Activated CD8-positive, alpha-beta T cell treated with anti-CD3 and anti-CD28 coated beads, Interleukin-2, amount 10 ng/mL, durations not matched to agents 7 days and 5 days (primary cell): ENCODE measurements at places on chromosomes 6 and 20.

- no peaks in the 10 kb centered on the region for H3K36me3 ChIP-seq
- DNase-seq = no peak
- peaks cover 22% of the 10 kb centered on the region for H3K27me3 ChIP-seq
- no peaks in the 10 kb centered on the region for H3K4me1 ChIP-seq
These were observed 10.0 kb downstream of the RNF182 start for GRCh38 chr6:13934721-13935120.

- H3K27me3 ChIP-seq = peaks cover 62% of the 10 kb centered on the region
- no peak overlapping the region for H3K27ac ChIP-seq
- no peak for DNase-seq
- peaks cover 6% of the 10 kb centered on the region for H3K36me3 ChIP-seq
These were observed 112.1 kb downstream of the TOX2 start for GRCh38 chr20:44026647-44027342.

DNA sequence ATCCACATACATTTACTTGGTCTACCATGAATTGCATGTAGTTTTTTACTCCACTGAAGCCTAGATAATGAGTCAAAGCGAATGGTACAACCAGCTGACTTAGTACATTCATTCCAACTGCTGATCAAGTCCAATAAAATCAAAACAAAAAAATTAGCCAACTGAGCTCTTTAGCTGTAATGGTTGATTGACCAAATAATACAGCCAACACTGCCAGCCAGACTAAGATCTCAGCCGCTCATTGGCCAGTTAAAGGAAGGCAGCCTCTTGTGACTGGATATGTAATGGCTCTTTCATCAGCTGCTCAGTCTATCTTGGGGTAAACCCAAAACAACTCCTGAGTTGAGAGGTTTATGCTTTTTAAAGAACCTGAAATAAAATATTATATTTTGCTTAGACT is 204.3 kb upstream of the RSPO3 start:
- H3K27me3 ChIP-seq = no peaks in the 10 kb centered on the region
- no peak overlapping the region for H3K4me3 ChIP-seq
- H3K27ac ChIP-seq = no peak overlapping the region

DNA sequence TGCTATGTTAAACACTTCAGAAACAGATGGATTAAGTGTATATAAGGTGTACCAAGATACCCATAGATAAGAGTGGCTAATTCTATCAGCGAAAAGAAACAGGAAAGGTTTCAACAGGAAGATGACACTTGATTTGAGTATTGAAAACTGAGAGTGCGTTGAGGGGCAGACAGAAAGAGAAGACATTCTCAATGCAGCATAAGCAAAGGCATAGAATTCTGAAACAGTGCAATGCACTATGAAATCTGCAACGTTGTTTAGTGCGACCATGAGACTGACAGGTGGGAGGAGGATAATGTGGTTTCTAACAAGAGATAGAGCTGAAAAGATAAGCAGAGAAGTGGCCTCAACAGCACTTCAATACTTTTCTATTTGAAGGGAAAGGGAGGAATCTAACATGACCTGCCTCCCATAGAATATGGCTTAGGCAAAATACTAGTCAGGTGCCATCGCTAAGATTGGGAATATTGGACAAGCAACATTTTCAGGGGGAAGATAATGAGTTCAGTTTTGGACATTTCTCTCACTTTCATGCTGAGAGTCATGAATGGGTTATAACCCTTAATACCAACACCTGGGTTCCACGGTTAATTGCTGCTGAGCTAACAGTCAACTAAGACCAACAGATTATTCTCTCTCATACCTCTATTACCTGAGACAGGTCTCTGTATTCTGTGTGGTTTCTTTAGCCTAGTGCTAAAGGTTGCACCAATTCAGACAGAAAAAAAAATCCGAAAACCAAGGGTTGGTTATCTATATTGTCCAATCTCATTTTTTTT is 312.9 kb upstream of the ARID1B start:
- no peak overlapping the region for H3K27ac ChIP-seq
- DNase-seq = no peak
- H3K4me1 ChIP-seq = peaks cover 3% of the 10 kb centered on the region
- no peak overlapping the region for H3K4me3 ChIP-seq
- no peaks in the 10 kb centered on the region for H3K27me3 ChIP-seq

- H3K36me3 ChIP-seq = no peaks in the 10 kb centered on the region
- H3K4me3 ChIP-seq = no peak overlapping the region
- H3K4me1 ChIP-seq = no peaks in the 10 kb centered on the region
- DNase-seq = no peak
- no peak overlapping the region for H3K27ac ChIP-seq
These were observed 16.4 kb downstream of the CHRNA4 start for GRCh38 chr20:63344616-63345327.

DNA sequence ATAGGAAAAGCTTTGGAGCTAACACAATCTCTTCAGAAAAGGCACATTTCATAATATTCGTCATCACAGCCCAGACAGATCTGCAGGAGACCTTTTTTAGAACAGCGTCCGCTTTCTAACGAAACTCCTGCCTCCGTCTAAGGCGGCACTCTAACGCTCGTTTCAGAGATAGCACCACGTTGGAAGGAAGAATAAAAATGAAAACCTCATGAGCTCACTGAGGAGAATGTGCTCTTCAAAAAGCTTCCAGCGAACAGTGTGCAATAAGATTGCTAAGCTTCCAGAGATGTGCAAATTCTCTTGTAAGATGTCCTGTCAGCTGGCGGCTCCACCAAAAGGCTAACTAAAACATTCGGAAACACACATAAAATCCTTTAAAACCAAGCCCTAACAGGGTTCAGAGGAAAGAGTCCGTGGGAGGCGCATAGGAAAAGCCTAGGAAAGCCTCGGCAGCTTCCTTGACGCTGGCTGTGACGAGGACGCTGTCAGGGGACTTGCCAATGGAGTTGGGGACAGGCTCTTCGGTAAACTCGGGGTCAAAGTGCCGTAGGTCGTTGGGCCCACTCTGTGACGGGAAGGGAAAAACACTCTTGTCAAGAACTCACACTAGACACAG is 117.6 kb upstream of the SLC2A12 start:
- peaks cover 39% of the 10 kb centered on the region for H3K4me1 ChIP-seq
- DNase-seq = no peak
- H3K36me3 ChIP-seq = peaks cover 60% of the 10 kb centered on the region
- no peak overlapping the region for H3K4me3 ChIP-seq

- no peak overlapping the region for H3K4me3 ChIP-seq
- peaks cover 7% of the 10 kb centered on the region for H3K27me3 ChIP-seq
- H3K27ac ChIP-seq = no peak overlapping the region
- no peak for DNase-seq
- no peaks in the 10 kb centered on the region for H3K4me1 ChIP-seq
These were observed 67.5 kb downstream of the PKHD1 start for GRCh38 chr6:52019881-52020280.

- H3K4me1 ChIP-seq = no peaks in the 10 kb centered on the region
- H3K27ac ChIP-seq = no peak overlapping the region
- H3K36me3 ChIP-seq = no peaks in the 10 kb centered on the region
- no peak overlapping the region for H3K4me3 ChIP-seq
These were observed 25.5 kb downstream of the CLIC5 start for GRCh38 chr6:45990162-45990561.

DNA sequence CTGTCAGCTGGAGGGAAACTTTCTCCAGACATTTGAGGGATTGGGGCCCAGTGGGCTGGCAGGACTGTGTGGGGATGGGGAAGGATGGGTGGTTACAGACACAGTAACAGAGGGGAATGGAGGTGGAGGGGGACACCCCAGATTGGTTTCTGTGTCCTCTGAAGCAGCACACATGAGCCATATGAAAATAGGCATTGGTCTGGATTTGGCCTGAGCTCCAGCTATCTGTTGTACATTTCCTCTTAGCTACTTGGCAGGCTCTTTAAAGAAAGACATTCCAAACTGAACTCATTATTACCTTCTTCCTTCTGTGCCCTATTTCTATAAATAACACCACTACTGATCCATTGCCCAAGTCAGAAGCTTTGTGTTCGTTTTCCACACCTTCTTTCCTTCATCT is 72.0 kb upstream of the PRL start:
- H3K27me3 ChIP-seq = no peaks in the 10 kb centered on the region
- DNase-seq = no peak

- no peaks in the 10 kb centered on the region for H3K36me3 ChIP-seq
- DNase-seq = no peak
- H3K27me3 ChIP-seq = peaks cover 26% of the 10 kb centered on the region
- H3K27ac ChIP-seq = no peak overlapping the region
- H3K4me1 ChIP-seq = peaks cover 11% of the 10 kb centered on the region
These were observed 45.3 kb upstream of the ZNF184 start for GRCh38 chr6:27517928-27518787.

DNA sequence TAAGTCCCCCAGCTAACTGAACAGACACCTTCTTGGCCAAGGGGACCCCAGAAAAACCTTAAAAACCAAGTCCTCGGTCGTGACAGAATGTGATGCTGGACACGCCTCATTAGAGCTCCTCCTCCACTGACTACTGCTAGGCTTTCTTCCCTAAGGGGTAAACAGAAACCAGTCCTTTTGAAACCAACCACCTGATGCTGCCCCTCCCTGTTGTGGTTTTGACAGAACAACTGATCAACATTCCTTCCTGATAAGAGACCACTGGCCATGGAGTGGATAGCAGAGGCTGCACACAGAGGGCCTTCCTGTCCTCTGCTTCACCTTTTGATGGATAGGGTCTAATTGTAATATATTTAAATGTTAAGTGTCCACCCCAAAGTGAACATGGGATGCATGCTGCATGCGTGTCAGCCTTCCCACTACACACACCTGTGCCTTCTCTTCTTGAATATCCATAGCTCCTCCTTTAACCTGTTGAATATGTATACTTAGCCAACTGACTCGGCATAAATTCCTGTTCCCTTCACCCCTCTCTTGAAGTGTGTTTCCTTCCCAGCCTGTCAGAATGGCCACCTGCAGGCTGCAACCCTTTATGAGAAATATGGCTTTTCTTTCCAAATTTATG is 27.9 kb upstream of the SLC2A12 start:
- H3K27ac ChIP-seq = no peak overlapping the region
- H3K36me3 ChIP-seq = no peaks in the 10 kb centered on the region
- H3K27me3 ChIP-seq = peaks cover 8% of the 10 kb centered on the region

DNA sequence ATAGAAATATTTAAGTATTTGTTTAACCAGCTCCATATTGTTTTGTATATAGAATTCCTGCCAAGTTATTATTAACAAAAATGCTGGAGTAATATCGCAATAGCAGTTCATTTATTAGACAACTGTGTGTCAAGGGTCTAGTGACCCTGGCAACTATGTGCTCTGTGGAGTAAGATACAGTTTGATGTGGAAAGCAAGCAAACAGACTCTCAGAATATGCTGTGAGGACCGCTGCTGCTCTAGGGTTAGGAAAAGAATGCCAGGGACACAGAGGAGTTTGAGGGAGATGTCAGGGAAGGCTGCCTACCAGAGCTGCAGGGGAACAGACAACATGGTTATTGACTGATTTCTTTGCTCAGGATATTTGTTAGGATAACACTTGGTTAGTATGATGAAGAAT is 71.2 kb downstream of the HIVEP1 start:
- H3K4me1 ChIP-seq = peaks cover 15% of the 10 kb centered on the region
- H3K4me3 ChIP-seq = no peak overlapping the region
- no peaks in the 10 kb centered on the region for H3K36me3 ChIP-seq
- H3K27ac ChIP-seq = no peak overlapping the region

DNA sequence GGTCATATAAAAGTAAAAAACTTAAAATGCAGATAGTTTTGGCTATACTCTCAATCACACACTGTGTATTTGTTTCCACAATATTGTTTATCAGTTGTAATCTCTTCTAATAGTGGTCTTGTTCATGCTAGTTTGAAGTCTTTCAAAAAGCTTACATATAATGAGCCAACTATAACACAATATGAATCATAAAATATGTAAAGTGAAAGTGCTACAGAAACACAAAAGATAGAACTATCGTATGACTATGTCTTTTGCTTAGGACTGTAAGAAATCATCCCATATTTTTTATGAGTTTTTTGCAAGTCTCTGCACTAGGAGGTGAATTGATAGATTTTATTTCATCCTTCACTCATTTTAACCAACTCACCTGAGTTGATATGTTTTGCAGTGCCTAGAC is 136.0 kb downstream of the MMUT start:
- no peak for DNase-seq
- no peaks in the 10 kb centered on the region for H3K36me3 ChIP-seq
- no peaks in the 10 kb centered on the region for H3K4me1 ChIP-seq
- no peaks in the 10 kb centered on the region for H3K27me3 ChIP-seq
- no peak overlapping the region for H3K4me3 ChIP-seq

DNA sequence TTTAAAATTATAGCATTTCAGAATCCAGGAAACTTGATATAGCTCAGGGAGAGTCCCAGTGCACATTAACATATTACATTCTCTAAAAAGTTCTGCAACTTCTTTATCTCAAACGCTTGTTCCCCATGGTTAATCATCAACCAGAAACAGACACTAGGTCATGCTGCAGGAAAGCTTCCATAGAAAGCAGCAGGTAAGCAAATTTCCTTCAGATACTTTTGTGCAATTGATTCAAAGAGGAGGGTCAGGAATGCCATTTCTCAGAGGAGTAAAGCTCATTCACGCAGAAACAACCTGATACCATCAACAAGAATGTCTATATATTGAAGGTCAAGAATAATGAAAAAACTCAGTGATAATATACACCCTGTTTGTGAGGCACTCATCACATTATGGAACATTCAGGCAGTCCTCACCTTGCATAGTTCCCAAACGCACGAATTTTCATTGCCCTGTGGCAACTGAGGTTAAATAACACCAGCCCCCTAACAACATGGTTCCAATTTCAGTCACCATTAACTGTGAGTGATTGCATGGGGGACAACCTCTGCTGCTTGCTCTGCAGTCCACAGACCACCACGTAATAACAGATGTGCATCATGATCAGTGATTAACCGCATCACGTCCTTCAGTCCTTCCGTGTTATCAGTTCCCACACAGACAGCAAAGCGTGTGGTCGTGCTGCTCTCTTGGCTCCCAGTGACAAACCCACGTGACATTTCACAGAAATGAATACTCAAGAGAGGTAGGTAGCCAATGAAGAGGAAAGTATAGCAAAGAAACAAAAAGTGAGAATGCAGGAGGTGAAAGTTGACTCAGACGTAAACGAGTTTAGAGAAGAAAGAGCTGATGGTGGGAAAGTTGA is 95.7 kb downstream of the LY86 start:
- peaks cover 70% of the 10 kb centered on the region for H3K4me1 ChIP-seq
- peak; percentile 46 for DNase-seq
- H3K36me3 ChIP-seq = peaks cover 2% of the 10 kb centered on the region
- H3K4me3 ChIP-seq = peak overlapping the region; percentile 17
- peaks cover 4% of the 10 kb centered on the region for H3K27me3 ChIP-seq
